HS-27A (cell line): ENCODE measurements at places on chromosomes 7 and 10.

- no peak for DNase-seq
These were observed 40.2 kb upstream of the ATP6V0A4 start for GRCh38 chr7:138838166-138838565.

- DNase-seq, result no peak
These were observed 68.4 kb downstream of the PARP12 start for GRCh38 chr7:139994356-139994755.

DNA sequence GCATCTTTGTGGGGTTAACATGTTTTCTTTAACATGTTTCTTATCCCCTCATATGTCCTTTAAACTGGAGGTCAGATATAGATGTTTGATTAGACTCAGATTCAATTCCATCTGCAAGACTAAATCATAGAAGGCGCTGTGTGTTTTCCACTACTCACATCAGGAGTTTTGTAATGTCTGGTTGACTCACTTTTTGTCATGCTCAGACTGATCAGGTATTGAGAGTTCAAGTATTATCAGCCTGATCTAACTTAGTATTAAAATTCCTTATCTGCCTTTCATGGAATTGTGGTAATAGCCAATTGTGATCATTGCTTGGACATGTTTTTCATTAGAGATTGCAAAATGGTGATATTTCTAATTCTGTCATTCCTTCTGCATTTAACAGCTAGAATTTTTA lies 30.2 kb downstream of the ENTPD7 start:
- DNase-seq, result no peak

- DNase-seq, result no peak
These were observed 4.8 kb downstream of the ECHDC3 start for GRCh38 chr10:11746883-11747539.

DNA sequence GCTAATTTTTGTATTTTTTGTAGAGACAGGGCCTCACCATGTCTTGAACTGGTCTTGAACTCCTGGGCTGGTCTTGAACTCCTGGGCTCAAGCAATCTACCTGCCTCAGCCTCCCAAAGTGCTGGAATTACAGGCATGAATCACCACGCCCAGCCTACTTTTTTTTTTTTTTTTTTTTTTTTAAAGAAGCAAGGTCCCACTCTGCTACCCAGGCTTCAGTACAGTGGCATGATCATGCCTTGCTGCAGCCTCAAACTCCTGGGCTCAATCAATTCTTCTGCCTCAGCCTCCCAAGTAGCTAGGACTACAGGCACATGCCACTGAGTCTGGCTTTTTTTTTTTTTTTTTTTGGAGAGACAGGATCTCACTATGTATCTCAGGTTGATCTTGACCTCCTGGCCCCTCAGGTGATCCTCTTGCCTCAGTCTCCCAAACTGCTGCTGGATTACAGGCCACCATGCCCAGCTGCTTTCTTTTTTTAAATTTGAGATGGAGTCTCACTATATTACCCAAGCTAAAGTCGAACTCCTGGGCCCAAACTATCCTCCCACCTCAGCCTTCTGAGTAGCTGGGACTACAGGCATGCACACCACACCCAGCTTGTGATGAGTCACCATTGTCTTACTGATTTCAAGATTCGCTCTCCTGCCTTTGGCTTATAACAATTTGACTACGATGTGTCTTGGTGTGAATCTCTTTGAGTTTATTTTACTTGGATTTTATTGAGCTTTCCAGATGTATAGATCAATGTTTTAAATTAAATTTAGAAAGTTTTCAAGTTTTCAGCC lies 9.0 kb downstream of the RPEL1 start:
- DNase-seq, result no peak

GRCh38 chr7:155468785-155469148 lies 10.8 kb downstream of the EN2 start:
- no peak for DNase-seq

DNA sequence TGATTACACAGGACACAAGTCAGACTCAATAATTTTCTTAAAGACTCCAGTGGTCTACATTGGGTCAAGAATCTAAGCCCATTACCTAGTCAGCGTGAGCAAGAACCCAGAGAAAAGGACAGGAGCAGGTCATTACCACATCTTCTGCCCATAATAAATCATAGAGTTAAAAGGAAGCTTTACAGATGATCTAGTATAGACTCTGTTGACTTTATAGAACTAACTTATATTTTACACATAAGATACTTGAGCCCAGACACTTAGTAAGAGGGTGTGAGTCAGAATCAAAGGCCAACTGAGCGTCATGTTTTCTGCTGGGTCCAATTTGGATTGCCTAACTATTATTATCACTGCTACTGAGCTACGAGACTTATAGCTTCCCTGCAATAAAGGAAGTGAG lies 206.1 kb upstream of the NPSR1 start:
- no peak for DNase-seq

DNA sequence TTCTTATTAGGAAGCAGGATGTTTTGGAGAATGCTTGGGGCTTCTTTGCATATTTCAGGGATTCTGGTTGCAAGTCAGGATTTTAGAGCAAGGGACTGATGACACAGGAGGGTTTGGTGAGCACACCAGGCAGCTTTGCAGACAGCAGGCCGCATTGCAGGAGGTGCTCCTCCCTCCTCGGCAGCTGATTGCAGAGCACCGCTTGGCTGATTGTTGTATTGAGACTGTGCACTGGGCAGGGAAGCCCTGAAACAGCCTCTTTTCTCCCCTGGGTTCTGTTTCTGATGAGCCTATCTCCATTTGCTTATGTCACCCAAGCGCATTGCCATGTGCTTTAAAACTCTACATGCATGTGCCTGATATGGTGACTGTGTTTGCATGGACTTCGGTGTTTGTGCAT lies 769.6 kb downstream of the GRID1 start:
- no peak for DNase-seq

GRCh38 chr10:16819436-16819835 lies 2.2 kb upstream of the RSU1 start:
- no peak for DNase-seq

- DNase-seq, result no peak
These were observed 176.5 kb downstream of the CSTF2T start for GRCh38 chr10:51522858-51523257.

DNA sequence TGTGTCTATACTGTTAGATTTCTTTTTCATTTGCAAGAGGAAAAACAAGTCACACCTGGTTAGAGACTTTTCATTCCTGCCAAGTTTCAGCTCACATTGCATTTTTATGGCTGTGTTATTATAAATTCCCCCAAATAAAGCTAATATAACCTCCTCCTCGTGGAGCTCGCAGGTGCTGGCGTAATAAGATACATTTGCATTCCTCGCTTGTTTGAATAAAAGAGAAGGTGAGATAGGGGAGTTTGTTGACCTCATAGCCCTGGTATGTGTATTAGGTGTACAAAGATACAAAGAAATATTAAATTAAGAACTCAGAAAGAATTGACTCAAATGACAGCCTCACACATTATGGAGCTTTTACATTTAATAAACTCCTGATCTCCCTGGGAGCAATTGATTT lies 257.7 kb upstream of the SP8 start:
- no peak for DNase-seq

DNA sequence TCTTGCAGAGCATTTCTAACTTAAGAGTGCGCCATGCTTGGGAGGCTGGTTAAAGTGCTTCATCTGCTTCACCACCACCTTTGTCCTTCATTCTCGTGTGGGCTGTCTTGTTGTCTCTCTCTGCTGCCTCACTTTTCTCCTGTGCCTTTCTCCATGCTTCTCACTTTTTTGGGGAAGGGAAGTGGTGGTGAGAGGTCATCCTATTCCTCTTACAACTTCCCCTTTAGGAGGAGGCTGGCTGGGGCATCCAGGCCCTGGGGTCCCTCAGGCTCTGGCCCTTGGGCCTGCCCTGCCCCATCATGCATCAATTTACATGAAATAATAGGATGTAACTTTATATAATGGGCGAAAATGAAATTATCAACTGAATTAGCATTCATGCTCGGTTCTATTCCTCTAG lies 39.9 kb upstream of the PIP4K2A start:
- no peak for DNase-seq

DNA sequence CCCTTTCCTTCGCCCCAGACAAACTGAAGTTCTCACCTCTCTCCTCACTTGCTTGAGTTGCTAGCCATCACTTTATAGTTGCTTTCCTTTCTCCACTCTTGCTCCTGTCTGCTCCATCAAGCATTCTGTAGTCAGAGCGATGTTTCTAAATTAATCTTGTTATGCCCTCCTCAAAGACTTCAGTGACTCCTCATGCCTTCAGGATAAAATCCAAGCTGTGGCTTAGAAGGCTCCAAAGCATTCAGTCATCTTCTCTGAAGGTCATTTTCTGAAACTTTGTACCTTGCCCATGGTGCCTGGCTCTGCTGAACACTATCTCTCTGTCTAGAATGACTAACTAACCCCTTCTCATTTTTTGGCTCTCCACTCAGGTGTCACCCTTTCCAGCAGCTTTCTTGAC lies 222.4 kb upstream of the GRB10 start:
- no peak for DNase-seq

DNA sequence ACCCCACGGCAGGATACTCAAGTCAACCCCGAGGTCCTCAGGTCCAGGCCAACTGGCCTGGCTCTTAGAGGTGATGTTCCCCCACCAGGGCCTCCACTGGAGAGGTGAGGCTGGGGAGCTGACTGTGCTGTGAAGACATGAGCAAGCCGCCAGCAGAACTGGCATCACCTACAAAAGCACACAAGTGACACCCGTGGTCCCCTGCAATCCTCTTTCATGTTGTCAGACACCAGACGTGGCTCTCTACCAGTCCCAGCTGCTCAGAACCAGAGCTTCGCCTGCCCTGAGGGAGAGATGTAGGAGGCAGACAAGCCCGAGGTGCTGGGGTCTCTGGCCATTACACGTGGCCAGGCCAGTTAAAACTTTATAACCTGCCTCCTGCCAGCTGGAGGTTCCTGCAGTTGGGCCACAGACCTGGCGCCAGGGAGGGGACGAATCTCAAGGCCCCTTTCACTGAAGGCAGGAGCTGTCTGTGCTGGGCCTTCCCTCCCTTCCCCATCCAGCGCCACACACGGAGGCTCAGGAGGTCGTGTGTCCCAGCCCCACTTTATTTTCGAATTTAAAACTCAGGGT lies 2.2 kb downstream of the COMTD1 start:
- DNase-seq, result no peak

DNA sequence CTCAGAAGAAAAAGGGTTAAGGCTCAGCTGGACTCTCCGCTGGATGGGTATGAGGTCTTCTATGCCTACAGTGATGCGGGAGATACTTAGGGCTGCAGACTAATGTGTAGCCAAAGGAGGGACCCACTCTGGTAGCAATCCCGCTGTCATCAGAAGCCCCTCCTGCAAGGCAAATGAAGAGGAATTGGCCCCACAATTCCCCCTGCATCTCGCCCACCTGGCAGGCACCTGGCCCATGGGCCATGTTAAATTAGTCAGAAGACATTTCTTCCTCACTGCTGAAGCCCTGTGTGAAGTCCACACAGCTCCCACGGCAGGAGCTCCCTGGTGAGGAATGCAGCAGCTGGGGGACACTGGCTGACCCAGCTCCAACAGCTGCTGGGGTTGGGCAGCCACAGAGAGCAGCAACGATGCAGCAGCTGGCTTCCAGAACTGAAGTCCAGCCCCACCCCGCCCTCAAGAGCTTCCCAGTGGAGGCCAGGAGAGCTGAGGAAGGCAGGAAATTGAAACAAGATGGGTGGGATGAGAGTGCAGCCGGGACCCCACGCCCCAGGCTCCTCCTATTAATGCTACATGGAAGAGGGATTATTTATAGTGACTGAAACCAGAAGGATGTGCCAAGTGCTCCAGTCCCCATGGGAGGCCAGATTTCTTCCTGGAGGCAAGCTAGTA lies 5.5 kb downstream of the VSTM4 start:
- DNase-seq, result no peak

DNA sequence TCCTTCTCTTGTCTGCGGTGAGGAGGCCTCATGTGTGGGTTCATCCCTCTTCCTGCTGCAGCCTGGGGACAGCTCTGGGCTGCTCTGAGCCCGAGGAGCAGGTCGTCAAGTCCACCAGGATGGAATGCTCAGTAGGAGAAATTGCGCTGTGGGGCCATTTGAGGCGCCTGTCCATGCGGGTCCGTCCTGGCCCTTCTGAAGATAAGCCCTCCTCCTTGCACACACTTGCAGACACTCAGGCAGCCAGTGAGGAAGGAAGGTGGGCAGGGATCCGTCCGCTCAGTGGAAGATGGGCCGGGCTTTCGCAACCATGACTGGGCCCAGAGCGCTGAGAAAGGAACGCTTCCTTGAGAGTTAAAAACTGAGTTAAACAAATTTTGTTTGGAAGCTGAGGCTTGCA lies 356.8 kb downstream of the GLRX3 start:
- DNase-seq, result no peak

- DNase-seq, result no peak
These were observed 104.3 kb downstream of the MARCHF5 start for GRCh38 chr10:92395271-92395670.

GRCh38 chr7:29216128-29216527 lies 21.6 kb downstream of the CHN2 start:
- no peak for DNase-seq

DNA sequence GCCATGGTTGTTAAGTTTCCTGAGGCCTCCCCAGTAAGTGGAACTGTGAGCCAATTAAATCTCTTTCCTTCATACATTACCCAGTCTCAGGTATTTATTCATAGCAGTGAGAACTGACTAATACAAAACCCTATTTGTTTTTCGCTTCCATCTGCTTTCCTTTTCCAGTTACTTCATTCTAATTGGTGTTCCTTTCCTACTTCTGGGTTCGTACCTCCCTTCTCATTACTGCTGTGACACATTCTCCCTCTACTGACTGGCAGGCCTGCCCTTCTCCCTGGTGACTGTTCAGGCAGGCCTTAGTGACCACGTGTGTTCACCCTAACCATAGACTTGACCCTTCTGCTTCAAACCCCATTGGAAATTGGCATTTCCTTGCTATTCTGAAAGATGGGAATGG lies 37.7 kb downstream of the MTURN start:
- no peak for DNase-seq
